ENCODE measurements at places on chromosomes 7 and 10. TPM values are rescaled to one million over a fixed set of nuclear protein-coding genes. Genes with fewer than 3 reads are reported as not detected.
A peak's percentile ranks its signal among the peaks of the same experiment; 100 is the strongest.

The LIPM gene
- not detected for polyA plus RNA-seq

The KLF14 gene
- not detected for polyA plus RNA-seq

The MAGI2 gene
- polyA plus RNA-seq: 1.1 TPM

The LOXL4 gene
- polyA plus RNA-seq: 1.4 TPM

The PIP gene
- polyA plus RNA-seq: not detected

- no peak for DNase-seq
- peak overlapping the region; percentile 7 for H3K4me3 ChIP-seq
- H3K4me1 ChIP-seq: peaks cover 19% of the 10 kb centered on the region
- peak overlapping the region; percentile 74 for H3K27ac ChIP-seq
- no peaks in the 10 kb centered on the region for H3K36me3 ChIP-seq
Observed at GRCh38 chr7:80139236-80139635, 4.6 kb downstream of the GNAI1 start.

DNA sequence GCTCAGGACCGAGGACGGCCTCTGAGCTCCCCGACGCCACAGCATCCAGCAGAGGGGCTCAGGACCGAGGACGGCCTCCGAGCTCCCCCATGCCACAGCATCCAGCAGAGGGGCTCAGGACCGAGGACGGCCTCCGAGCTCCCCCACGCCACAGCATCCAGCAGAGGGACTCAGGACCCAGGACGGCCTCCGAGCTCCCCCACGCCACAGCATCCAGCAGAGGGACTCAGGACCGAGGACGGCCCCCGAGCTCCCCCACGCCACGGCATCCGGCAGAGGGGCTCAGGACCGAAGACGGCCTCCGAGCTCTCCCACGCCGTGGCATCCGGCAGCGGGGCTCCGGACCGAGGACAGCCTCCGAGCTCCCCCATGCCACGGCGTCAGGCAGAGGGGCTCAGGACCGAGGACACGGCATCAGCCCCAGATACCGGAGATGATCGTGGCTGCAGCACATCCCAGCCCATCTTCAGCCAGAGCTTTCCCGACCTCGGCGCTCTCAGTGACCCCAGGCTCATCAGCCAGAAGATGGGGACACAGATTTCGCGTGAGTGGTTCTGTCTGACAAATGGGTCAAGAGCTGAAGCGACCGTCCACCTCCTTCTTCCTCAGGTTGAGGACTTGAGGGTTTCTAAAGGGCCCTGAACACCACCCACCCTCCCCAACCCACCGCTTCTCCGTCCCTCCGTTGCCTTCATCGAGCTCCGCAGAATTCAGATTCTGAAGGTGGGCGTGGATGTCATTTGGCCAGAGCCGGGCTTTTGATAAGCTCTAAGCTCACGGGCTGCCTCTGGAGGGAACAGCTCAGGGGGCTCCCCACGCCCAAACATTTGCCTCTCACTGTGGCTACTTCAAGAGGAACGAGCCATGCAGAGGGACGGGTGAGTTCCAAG, 55.8 kb upstream of the DNAAF5 start:
- H3K4me3 ChIP-seq: no peak overlapping the region
- no peaks in the 10 kb centered on the region for H3K27me3 ChIP-seq
- no peak for DNase-seq
- no peaks in the 10 kb centered on the region for H3K4me1 ChIP-seq

GRCh38 chr7:157685430-157686284, 348.9 kb downstream of the DNAJB6 start:
- no peak overlapping the region for H3K27ac ChIP-seq
- no peaks in the 10 kb centered on the region for H3K27me3 ChIP-seq
- peaks cover 26% of the 10 kb centered on the region for H3K36me3 ChIP-seq
- no peak overlapping the region for H3K4me3 ChIP-seq
- H3K4me1 ChIP-seq: peaks cover 14% of the 10 kb centered on the region

DNA sequence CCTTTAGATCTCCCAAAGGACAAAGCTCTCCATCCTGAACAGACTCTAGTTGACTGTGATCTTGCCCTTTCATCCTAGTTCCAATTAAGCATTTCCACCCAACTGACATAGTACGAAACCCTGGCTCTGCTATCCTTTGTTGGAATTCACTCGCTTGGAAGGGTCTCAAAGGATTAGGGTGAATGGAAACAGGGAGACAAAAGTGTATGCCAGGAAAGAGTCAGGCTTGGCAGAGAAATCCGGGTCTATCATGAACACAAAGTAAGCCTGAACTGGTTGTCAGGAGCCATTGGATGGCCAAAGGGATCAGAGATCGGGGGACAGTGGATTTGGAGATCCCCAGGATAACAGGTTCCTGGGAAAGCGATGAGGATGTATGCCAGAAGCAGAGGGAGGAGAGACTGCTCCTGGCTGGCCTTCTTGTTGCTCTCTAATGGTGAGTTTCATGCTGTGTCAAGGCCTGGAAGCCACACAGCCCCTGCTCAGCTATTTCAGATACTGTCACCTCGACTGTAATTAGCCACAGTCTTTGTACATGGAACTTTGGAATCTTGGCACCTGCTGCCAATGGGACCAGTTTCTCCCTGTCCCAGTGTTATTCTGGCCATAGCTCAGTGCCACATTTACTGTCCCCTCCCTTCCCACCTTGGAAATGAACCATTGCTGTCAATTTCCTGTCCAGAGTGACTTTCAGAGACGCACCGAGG, 1168.7 kb upstream of the AUTS2 start:
- DNase-seq: no peak
- no peaks in the 10 kb centered on the region for H3K27me3 ChIP-seq
- H3K4me3 ChIP-seq: no peak overlapping the region
- H3K36me3 ChIP-seq: no peaks in the 10 kb centered on the region
- H3K27ac ChIP-seq: no peak overlapping the region

GRCh38 chr7:29100924-29101323, 45.4 kb downstream of the CPVL start:
- peak overlapping the region; percentile 8 for H3K27ac ChIP-seq
- H3K36me3 ChIP-seq: no peaks in the 10 kb centered on the region
- no peak for DNase-seq
- H3K27me3 ChIP-seq: no peaks in the 10 kb centered on the region

Measured in SK-N-SH (cell line).